ENCODE measurements at places on chromosomes 5 and 9. TPM values are rescaled to one million over a fixed set of nuclear protein-coding genes. Genes with fewer than 3 reads are reported as not detected.
A peak's percentile ranks its signal among the peaks of the same experiment; 100 is the strongest.

DNA sequence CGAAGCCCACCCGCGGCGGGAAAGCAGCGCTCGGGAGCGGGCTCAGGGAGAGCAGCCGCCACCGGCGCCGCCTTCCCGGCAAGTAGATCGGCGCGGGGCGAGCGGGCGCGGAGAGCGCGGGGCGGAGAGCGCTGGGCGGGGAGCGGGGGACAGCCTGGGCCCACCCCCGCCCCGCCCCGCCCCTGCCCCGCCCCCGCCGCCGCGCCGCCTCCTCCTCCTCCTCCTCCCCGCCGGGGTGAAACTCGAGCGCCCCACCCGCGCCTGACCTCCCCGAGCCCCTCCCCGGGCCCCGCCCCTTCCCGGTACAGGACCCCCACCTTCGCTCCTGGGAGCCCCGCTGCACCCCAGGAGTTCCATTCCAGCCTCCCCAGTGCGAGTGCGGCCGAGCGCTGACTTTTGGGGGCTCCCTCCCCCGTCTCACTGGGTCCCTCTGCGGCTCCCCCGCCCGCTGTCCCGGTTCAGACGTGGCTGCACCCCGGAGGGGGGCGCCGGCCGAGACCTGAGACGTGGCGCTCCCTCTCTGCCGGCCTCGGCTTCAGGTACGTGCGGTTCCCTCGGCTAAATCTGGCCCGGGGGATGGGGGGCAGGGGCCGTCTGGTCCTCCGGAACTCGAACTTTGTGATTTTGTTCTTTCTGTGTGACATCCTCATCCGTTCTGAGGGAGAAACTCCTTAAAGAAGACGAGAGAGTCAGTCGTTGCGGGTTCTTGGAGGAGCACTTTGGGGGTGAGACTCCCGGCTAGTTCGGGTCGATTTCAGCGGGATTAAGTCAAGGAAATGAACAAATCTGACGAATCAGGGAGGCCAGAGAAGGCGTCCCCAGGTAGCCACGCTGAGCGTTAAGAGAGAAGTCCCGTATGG, at the start of gene SEMA5A:
Gene SEMA5A (minus strand): TSS at position 84 of the 860 bp plus-strand sequence. CDS start 166,129 bp downstream, outside the sequence.
- DNase-seq: peak; percentile 67

- DNase-seq: peak; percentile 77
Measured at GRCh38 chr5:31470608-31471007, 61.3 kb downstream of the DROSHA start.

DNA sequence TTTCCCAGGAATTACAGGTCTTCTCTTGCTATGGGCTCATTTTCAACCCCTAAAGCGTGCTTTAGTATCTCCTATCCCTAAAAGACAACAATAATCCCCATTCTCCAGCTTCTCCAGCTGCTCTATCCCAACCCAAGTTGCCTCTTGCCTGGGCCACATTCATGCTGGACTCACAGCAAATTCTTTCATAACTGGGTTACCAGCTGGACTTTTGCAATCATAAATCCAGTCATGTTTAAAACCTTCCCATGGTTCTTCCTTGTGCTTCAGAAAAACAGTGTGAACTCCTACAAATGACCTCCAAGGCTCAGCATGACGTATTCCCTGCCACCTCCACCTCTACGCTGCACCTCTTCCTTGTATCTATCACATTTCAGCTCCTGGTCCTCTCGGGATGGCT, 346.9 kb downstream of the GADD45G start:
- DNase-seq: peak; percentile 51

ENHO gene
- under 0.01 TPM for total RNA-seq

C8G gene
- total RNA-seq: 1.2 TPM

DNA sequence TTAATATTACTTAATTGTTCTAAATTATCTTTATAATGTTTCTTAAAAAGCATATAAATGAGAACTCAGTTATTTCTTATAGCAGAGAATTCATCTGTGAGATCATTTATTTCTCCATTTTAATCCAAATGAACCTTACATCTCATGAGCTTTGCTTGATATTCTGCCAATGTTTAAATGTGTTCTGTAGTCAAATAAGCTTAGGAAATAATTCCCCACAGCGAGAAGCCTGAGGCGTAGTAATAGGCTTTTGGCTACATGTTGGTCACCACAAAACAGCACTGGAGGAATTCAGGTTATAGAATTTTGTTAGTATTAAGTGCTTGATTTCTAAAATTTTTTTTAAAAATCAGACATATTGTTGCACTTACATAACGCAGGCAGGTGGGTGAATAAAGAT, 585.3 kb upstream of the RORB start:
- no peak for DNase-seq

RASA1 gene
- total RNA-seq: 42.1 TPM

FOXD4L5 gene
- total RNA-seq: under 0.01 TPM

DNA sequence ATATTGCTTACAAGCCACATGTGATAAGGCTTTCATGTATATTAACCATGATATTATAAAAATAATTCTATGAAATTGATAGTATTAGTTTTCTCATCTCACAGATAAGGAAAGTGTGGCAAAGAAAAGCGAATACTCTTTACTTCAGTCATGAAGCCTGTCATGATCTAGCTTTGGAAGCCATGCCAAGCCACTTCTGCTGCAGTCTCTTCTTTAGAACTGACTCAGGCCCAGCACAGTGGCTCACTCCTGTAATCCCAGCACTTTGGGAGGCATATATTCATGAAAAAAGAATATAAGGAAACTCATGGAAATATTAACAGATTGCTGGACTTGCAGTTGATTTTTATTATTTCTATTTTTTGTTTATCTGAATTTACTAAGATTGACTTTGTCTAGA, 42.9 kb upstream of the PJA2 start:
- DNase-seq: peak; percentile 47

IL4 gene
- total RNA-seq: not detected

DNA sequence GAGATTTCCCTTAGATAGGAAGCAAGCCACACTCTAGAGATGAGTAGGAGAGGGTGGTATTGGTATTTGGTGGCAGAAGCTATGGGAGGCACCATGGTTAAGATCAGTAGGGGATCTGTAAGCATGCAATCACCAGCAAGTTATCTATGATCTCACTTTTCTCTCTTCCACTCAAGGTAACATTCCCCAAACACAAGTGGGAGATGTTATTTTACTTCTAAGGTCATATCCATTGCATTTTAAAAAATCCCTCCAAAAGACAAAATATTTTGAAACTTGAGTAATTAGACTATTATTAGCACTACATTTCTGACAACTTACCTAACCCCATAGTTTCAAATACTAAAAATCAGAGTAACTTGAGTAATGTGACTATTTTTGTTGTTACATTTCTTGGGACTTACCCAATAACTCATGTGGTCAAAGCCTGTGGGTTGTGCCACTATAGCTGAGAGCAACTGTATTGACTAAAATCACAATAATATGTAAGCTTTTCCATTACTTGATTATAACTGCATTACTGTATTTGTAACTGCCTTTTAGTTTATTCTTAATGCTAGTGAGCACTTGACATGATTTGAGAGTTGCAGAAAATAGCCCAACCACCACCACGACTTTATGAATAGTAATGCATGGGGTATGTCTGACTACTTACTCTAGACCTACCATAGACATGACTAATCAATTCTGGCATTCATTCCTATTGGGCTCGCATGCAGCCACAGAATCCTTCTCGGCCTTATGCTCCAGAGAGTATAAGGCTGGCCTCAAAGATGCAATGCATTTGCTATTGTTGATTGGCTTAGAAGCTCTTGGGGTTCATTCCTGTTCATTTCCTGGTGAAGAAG, 264.7 kb downstream of the TRIM32 start:
- peak; percentile 97 for DNase-seq

ISL1 gene
- not detected for total RNA-seq

EGFLAM gene
- 0.33 TPM for total RNA-seq

Data from fibroblast of lung (primary cell).